ENCODE measurements at places on chromosomes 6 and 20.
A peak's percentile ranks its signal among the peaks of the same experiment; 100 is the strongest.

DNA sequence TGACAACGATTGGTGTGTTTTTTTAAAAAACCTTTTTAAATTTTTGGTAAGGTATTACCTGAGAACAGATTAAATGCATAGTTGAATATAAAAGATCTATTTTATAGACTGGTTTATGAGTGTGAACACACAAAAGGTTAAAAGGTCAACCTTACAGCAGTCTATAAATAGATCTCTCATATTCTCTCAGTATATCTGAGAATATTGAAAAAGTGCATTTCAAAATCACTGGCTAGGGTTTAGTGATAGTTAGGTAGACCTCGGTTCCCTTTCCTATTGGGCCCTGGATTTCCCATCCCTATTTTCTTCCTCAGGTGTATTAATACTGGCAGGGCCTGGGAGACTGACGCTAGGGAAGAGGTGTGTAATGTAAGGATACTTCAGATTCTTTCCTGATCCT lies 723 bp upstream of the ZNF451 start:
- no peak for DNase-seq

DNA sequence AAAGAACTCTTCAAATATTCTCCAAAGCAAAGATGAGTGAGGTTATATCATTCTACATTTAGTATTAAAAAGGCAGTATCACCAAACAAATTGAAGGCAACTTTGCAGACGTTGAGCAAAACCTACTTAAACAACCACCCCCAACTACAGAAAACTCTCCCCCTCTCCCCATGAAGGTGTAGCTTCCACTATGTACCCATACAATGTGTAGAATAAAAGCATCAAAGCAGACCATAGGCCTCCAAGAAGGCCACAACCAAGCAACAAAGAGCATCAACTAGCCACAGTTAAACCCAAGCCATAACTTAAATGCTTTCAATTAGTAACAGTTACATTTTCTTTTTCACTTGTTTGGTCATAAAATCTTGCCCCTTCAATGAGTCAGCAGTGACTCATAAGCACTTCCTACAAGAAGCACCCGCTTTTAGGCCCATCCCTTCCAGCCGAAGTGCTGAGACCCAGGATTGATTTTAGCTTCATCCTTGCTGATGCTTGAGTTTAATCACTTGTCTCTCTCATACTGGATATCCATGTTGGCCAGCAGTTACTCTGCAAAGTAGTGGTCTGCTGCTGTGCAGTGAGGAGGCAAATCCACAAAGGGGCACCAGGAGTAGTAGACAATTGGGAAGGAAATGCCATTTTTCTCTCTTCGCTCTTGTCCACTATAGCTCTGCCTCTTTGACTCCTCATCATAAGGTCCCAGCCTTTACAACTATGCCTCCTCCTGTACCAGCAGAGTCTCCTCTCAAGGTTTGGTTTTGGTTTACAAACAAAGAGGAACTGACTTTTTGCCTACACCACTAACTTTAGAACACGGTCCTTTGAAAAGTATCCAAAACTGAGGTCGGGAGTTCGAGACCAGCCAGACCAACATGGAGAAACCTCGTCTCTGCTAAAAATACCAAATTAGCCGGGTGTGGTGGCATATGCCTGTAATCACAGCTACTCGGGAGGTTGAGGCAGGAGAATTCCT lies 8.4 kb upstream of the NUP153 start:
- peak; percentile 87 for DNase-seq

GRCh38 chr6:71420693-71421328 lies 132.2 kb downstream of the OGFRL1 start:
- peak; percentile 68 for DNase-seq

DNA sequence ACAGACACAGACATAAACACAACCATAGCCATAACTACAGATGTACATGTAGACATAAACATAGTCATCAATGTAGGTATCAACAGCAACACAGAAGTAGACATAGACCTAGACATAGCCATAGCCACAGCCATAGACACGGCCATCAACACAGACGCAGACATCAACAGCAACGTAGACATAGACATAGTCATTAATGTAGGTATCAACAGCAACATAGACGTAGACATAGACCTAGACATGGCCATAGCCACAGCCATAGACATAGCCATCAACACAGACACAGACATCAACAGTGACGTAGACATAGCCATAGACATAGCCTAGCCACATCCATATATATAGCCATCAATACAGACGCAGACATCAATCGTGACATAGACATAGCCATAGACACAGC lies 258.3 kb upstream of the FOXQ1 start:
- DNase-seq = no peak

- DNase-seq = no peak
Observed at GRCh38 chr20:25644814-25645213, 21.0 kb upstream of the NANP start.

GRCh38 chr6:10676403-10676802 lies 18.0 kb downstream of the C6orf52 start:
- no peak for DNase-seq

- no peak for DNase-seq
Observed at GRCh38 chr6:44219053-44219814, 2.5 kb downstream of the MYMX start.
